ENCODE measurements at places on chromosomes 16 and 17.

GRCh38 chr16:85253084-85253941, 141.0 kb upstream of the CIBAR2 start:
- DNase-seq, result peak; percentile 53

- DNase-seq, result no peak
Measured at GRCh38 chr16:50428116-50428515, 59.3 kb upstream of the BRD7 start.

- peak; percentile 69 for DNase-seq
Measured at GRCh38 chr16:17590711-17591654, 120.2 kb upstream of the XYLT1 start.

DNA sequence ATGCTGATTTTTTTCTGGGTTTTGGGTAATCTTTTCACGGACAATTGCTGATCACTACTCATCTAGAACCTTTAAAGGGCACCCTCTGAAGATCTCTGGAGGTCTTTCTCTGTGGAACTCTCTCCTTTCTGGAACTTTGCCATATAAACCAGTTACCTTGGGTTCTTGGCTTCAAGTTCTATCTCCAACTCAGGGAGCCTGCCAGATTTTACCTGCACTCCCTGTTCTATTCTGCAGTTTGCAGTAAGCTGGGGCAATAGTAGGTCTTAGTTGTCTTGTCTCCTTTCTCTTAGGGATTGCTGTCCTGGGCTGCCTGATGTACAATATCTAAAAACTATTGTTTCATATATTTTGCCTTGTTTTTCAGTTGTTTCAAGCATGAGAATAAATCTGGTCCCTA, 120.3 kb downstream of the CHD9 start:
- no peak for DNase-seq

GRCh38 chr17:57924677-57925076, 30.5 kb downstream of the CUEDC1 start:
- DNase-seq, result no peak

DNA sequence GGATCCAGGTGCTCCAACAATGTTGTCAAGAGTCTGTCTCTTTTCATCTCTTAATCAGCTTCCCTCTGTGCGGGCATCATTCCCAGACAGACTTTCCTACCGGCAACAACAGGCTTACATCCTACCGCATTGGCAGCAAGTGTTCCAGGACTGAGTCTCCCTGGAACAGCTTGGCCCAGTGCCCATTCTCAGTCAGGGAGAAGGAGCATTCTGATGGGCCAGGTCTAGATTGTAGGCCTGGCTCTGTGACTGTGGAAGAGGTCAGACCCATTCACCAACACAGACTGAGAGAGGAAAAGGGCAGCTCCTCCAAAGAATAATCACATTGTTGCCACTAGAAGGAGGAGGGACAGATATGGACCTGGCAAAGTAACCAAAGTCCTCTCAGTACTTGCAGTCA, 68.1 kb upstream of the TMEM132E start:
- no peak for DNase-seq

DNA sequence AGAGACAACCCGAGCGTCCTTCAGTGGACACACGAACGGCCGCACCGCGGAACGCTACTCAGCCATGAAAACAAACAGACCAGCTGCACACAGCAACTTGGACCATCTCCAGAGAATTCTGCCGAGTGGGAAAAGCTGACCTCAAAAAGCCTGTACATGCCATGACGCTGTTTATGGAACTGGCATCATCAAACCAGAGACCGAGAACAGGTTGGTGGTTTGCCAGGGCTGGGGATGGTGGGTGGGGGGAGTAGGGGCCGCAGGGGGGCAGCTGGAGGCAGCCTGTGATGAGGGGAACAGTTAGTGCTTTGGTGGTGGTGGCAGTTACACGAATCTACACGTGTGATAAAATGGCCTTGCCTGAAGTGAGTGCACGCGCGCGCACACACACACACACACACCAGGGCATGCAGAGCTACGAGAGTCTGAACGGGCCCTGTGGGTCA, 169.8 kb downstream of the LAT start:
- DNase-seq, result no peak

GRCh38 chr16:65113441-65113840, 8.4 kb downstream of the CDH11 start:
- no peak for DNase-seq

DNA sequence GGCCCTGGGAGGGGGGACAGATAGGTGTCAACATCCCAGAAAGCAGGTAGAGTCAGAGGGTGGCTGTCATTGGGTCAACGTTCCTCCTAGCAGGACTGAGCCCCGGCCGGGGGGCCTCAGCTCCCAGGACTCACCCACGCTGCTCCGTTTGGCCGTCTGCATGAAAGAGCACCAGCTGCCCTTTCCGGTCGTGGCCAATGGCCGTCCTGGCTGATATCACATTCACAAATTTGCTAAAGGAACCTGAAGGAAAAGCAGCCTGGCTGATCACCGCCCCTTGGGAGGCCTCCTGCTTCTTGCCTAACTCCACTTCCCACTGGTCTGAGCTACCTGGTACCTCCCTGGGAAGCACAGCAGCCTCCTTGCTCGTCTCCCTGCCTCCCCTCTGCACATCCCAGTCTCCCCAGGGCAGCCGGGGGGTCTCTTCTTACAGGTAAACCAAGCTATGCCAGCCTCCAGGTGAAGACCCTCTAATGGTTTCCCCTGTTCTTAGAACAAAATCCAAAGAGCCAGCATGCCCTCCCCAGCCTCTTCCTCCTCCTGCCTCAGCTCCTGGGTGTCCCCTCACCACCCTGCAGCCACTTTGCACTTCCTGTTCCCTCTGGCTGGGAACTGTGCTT, 3.4 kb downstream of the NAGPA start:
- no peak for DNase-seq

DNA sequence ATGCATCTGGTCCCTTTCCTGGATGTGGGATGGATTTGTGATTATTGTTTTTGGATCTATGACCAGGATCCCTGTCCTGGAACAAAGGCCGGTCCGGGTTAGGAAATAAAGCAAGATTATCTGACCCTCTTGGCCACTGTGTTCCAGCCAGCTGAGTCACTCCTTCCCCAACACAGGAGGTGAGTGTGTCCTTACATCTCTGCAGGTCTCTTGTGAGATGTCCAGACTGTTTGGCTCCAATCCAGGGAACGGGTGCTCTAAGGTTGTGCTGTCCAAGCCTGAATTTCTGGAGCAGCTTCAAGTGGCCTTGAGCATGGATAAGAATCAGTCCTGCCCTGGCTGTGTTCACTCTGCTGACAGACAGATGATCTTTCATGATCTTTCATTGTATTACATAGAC, 136.5 kb upstream of the CCL2 start:
- DNase-seq, result no peak

- no peak for DNase-seq
Measured at GRCh38 chr16:66095676-66096075, 270.8 kb upstream of the CDH5 start.

Data from OCI-M1 (cell line).